ENCODE measurements at places on chromosomes 5 and 9.

- no peak for DNase-seq
These were observed 157.2 kb upstream of the ATP10B start for GRCh38 chr5:161009194-161009593.

DNA sequence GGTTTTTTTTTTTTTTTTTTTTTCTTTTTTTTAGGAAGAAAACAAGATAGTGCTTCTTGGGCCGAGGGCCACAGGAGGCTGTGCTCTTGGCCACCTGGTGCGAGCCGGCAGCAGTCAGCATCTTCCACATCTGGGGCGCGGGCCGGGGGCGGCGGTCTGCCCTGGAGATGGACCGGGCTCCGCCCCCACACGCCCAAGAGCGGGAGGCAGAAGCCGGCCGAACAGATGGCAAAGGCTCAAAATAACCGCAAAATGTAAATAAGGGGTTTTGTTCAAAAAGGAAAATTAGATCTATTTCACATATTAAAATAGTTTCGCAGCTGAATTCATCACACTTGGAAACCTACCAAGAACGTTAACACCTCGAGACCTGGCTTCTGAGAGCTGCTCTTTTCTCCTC, 51.5 kb upstream of the UBAC1 start:
- no peak for DNase-seq

GRCh38 chr9:18896531-18897179, 136.4 kb downstream of the SAXO1 start:
- DNase-seq, result no peak

GRCh38 chr9:34463098-34463900, 4.7 kb downstream of the DNAI1 start:
- no peak for DNase-seq

DNA sequence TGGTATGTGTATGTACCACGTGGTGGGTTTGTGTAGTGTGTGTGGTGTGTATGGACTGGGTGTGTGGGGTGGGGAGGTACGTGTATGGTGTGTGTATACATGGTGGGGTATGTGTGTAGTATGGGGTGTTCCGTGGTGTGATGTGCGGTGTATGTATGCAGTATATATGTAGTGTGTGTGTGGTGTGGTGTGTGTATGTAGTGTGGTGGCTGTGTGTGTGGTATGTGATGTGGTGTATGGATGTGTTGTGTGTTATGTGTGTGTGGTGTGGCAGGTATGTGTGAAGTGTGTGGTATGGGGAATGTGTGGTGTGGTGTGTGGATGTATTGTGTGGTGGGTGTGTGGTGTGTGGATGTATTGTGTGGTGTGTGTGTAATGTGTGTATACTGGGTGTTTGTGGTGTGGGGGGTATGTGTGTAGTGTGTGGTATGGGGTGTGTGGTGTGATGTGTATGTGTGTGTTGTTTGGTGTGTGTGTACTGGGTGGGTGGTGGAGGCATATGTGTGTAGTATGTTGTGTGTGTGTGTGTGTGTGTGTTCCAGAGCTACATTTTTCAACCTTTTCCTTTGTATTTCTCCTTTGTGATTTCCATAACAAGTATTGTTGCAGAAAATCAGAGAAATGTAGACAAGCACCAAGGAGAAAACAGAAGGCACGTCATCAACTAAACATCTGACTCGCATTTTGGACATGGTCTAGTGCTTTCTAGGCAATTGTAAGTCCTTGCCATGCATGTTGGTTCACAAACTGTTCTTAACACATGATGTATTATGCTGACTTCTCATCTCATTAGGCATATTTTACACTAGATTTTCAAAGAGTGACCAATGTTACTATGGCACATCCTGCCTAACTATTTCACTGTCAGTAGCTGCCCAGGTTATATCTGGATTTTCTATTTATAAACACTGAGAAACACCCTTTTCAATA, 13.2 kb downstream of the SEMA4D start:
- no peak for DNase-seq

DNA sequence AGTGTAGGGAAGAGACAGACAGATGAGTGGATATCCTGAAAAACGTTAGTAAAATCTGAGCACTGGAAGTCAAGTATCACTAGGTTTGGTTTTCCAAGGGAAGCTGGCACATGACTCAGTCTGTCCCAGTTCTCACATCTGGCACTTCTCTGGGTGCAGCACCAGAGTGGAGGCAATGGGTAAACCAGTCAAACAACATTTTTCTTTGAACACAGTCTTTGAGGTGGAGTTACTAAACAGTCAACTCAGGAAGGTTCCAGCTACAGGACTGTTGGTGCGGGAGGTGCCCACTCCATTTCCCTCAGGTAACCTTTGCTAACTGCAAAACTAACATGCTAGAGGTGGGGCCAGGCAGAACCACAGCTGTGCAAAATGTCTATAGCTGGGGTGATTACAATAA, 301.4 kb upstream of the RFX3 start:
- no peak for DNase-seq

DNA sequence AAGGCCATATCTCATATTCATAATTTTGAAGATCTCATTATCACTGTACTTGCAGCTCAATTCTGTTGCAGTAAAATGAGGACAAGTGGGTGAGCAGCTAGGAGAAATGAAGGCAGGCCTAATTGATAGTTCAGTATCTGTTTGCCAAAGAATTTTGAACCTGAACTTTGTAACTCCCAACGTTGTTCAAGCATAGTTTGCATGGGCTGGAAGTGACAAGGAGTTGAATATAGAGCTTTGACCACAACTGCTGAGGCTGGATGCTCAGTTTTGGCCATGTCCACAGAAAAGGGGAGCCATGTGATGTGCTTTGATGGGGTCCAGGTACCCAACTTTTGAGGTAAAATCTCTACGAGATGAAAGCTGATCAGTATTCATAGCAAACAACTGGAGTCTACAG, 177.5 kb downstream of the NXNL2 start:
- no peak for DNase-seq

DNA sequence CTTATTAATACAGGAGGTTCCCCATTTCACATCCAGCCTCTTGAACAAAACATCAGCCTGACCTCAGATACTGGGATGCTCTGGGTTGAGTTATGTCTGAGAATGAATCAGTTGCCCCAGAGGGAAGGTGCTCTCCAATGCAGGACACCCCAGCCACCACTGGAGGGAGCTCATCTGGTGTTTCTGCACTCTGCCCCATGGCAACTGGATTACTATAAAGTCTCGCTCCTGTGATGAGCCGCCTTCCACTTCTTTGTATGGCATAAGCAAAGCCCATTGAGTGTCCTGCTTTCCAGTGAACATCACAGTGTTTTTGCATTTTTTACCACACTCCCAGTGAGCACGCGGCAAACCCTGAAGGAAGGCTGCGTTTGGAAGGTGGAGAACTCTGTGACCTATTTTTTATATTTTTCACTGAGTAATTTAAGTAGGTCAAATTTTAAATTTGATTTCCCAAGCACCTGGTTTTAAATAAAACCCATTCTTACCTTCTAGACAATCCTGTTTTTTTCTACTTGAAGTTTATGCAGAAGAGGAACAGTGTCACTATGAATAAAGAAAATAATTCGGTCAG, 176.9 kb upstream of the WWC1 start:
- DNase-seq, result peak; percentile 36

DNA sequence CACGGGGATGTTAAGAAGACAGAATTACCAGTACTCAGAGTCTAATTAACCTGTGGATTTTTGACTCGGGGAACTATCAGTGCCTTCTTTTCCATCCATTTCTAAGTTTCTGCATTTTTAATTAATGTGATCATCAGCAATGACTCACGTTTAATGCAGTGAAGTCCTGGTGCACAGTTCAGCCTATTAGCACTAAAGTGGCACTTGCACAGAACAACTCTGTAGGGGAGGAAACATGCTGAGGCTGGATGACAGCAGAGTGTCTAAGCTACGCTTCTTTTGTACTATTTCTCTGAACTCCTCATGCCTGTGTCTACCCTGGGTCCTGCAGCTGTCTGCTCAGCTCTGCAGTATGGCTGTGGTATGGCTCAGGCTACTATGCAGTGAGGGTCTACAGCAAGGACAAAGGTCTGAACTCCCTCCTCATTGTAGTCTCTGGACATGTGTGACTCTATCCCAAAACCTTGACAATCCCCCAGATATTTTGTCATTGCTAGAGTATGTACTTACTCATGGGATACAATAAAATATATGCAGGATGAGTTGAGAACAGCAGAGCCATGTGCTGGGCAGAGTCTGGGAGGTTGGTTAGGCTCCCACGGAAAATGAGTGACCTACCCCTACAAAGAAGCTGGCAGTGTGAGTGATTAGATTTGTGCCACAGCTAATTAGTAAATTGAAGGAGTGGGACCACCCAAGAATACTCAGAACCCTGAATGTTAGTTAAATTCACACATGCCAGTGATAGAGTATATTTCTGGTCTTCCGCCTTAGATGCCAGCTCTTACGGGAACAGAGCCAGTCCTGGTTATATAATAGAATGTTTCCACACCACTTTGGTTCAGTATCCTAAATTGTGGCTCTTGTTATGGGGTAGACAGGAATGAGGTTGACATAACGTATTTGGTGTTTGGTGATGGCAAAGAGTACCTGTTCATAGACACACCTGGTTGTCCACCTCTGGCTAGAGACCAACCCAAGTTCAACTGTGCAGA, 148.0 kb downstream of the GHR start:
- no peak for DNase-seq

DNA sequence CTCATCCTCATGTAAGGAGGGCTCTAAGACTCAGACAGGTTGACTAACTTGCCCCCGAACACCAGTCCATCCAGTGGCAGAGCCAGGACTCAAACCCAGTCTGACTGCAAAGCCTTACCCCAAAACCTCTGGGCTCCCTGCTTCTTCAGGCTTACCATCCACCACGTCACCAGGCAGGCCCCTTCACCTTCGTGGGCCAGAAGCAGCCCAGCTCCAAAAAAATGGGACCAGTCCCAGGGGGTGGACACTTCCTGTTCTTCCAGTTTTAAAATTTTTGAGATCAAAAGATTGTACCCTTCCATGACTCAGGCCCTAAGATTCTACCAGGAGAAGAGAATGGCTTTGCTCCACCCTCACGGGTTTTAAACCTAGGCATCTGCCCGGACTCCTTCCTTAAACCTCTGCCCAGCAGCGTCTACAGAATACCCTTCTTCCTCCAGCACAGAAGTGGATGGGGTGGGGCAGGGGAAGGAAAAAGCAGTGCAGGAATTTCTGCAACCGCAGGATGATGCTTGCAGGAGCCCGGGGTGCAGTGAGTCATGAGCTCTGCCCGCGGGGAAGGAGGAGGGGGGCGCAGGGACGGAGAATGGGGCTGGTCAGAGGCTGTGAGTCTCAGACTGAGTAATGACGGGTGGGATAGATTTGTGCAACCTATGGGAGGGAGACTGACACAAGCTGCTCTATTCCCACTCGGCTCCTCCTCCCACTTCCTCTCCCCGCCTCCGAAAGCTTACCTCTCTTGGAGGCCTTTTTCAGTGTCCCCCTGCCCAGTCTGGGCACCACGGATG, 50.4 kb upstream of the STXBP1 start:
- DNase-seq, result no peak

GRCh38 chr5:153831973-153832372, 206.7 kb downstream of the FAM114A2 start:
- DNase-seq, result no peak

- no peak for DNase-seq
These were observed 19.7 kb downstream of the CAMSAP1 start for GRCh38 chr9:135887585-135888050.

- DNase-seq, result no peak
These were observed 95.8 kb downstream of the DOCK2 start for GRCh38 chr5:169732841-169733240.

- no peak for DNase-seq
These were observed 5.1 kb upstream of the CCNJL start for GRCh38 chr5:160317434-160317833.

DNA sequence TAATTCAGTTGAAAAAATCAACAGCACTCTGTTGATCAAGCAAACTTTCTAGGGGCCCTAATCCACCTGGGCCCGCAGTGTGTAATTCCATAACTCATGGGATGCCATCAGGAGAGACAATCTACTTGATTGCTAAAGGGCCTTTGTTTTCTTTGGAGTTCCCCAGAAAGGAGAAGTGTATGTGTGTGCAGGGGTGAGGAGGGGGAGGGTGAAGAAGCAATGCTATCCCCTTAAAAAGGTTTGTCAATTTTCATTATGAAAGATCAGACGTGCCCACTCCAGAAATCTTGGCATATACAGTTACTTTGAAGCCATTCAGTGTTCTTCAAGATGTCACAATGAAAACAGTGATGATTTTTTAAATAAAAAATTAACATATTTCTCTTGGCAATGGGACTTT, 6.2 kb downstream of the PARP8 start:
- no peak for DNase-seq

GRCh38 chr9:114425126-114425525, 37.3 kb upstream of the AKNA start:
- DNase-seq, result no peak

GRCh38 chr9:223152-223551, 8.5 kb downstream of the DOCK8 start:
- no peak for DNase-seq

DNA sequence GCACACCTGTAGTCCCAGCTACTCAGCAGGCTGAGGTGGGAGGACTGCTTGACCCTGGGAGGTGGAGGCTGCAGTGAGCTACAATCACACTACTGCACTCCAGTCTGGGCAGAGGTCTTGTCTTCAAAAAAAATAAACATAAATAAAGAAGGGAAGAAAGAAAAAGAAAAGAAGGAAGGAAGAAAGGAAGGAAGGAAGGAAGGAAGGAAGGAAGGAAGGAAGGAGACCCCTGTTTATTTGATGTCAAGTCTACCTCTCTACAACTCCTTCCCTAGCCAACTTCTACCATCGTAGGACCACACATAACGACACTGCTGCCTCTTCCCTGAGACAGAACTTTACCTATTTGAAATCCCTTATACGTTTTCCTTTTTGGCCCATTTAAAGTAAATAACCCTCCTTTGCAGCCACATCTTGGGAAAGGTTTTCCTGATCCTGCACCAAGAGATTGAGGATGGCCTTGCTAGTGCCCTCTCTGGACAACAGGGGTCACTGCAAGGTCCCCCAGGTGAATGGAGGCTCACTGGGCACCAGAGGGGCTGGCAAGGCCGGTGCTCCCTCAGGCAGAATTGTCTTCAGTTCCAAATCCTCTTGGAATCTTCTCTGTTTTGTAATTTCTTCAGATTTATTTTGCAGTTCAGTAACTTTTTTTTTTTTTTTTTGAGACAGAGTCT, 10.5 kb downstream of the RPS14 start:
- DNase-seq, result no peak

DNA sequence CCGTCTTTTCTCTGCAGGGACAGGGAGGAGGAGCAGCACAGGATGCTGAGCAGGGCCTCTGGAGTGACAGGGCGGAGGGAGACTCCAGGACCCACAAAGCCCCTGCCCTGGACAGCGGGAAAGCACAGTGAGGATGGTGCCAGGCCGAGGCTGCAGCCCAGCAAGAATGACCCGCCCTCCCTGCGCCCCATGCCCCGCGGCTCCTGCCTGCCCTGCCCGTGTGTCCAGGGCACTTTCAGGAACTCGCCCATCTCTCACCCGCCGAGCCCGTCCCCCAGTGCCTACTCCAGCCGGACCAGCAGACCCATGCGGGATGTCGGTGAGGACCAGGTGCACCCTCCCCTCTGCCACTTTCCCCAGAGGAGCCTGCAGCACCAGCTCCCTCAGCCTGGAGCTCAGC, 9.1 kb upstream of the EXOC3 start:
- no peak for DNase-seq

GRCh38 chr5:72160329-72160728, 53.1 kb downstream of the MAP1B start:
- no peak for DNase-seq

- no peak for DNase-seq
These were observed 76.3 kb downstream of the CACNA1B start for GRCh38 chr9:137953683-137954438.

- DNase-seq, result no peak
These were observed 169.4 kb downstream of the TRPM3 start for GRCh38 chr9:70951749-70952727.

GRCh38 chr5:74490814-74491213, 149.7 kb downstream of the ENC1 start:
- no peak for DNase-seq

Data from NCI-H1436 (cell line).